Nasal cavity respiratory epithelium epithelial cell of viscerocranial mucosa (primary cell): ENCODE measurements at places on chromosomes 4 and X. TPM values are rescaled to one million over a fixed set of nuclear protein-coding genes. Genes with fewer than 3 reads are reported as not detected.

Gene NALF2
- 1.9 and 2.4 TPM in 2 replicates for total RNA-seq

Gene CNKSR2
- 0.07 and 0.34 TPM in 2 replicates for total RNA-seq

Gene SMPX
- total RNA-seq, result not detected in 2 replicates

Gene GAGE12H
- total RNA-seq, result not detected in 2 replicates

Gene C4orf46
- total RNA-seq, result 4.1 and 4.7 TPM in 2 replicates

Gene PABPC4L
- under 0.01 and 0.28 TPM in 2 replicates for total RNA-seq

Gene SLC25A43
- total RNA-seq, result 19.1 and 28.3 TPM in 2 replicates

Gene HSPA4L
- total RNA-seq, result 31.4 and 36.7 TPM in 2 replicates
